Epithelial cell of prostate (primary cell): ENCODE measurements at places on chromosomes 3 and 15.

DNA sequence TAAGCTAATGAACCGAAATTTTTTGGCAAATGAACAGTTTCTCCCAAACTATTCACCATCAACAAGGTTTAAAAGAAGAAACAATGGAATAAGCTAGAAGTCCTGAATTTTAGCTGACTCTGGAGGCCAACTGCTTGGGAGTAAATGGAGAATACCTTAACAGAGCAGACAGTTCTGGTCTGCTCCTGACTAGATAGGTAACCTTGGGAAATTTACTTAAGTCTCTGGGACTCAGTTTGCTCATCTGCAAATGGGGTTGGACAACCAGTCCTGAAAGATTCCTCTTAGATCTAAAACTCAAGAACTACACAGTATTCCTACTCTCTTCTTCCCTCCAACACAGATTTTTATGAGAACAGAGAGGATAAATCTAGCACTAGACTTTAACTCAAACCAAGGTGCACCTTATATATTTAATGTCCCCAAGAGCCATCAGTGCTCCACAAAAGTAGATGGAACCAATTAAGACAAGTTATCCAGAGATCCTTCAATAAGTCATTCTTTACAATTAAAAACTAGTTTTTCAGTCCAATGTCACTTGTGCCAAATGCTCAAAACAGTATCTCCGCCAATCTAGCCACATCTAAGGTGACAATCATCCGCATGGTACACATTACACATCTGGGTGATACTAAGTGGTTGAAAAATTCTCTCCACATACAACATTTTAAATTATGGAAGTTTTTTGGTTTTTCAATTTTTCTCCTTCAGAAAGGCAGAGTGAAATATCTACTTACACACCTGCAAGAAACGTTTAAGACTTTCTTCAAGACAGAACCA, 1.5 kb downstream of the RHOA start:
- no peak for DNase-seq

DNA sequence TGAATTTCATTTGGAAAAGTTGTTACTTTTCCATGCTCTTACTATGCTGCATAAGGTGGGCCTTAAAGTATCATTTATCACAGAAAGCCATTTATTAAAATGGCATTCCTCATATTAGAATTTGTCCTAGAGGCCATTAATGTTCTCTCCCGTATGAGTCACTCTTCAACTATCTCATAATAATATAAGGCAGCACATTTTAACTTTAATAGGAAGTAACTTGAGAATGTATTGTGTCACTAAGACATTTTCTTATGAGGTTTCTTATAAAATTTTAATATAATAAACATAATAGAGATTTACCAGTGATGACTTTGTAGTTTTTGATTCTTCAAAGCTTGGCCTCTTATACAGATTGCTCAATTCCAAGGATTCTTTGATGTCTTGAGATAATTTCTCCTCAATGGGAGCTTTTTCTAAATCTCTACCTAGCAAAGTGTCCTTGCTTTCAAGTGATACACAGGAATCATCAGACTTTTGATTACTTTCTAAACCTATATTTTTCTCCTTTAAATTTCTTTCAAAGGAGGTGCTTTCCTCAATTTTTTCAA, 74.7 kb downstream of the ZBBX start:
- DNase-seq: no peak

- no peak for DNase-seq
Observed at GRCh38 chr15:90836296-90836871, 32.0 kb upstream of the FURIN start.

- DNase-seq: no peak
Observed at GRCh38 chr15:72940229-72940622, 112.0 kb upstream of the NEO1 start.
